ENCODE measurements at places on chromosomes 13 and 19. TPM values are rescaled to one million over a fixed set of nuclear protein-coding genes. Genes with fewer than 3 reads are reported as not detected.

- no peak for DNase-seq
- H3K4me1 ChIP-seq = no peaks in the 10 kb centered on the region
- peak overlapping the region; percentile 8 for H3K27ac ChIP-seq
- H3K36me3 ChIP-seq = no peaks in the 10 kb centered on the region
- H3K4me3 ChIP-seq = no peak overlapping the region
- no peaks in the 10 kb centered on the region for H3K27me3 ChIP-seq
Measured at GRCh38 chr13:65505941-65506340, 1724.2 kb downstream of the PCDH9 start.

GRCh38 chr19:293436-294110, 2.4 kb upstream of the PLPP2 start:
- peaks cover 72% of the 10 kb centered on the region for H3K27me3 ChIP-seq
- no peak for DNase-seq
- peaks cover 18% of the 10 kb centered on the region for H3K4me1 ChIP-seq
- no peak overlapping the region for H3K27ac ChIP-seq

DNA sequence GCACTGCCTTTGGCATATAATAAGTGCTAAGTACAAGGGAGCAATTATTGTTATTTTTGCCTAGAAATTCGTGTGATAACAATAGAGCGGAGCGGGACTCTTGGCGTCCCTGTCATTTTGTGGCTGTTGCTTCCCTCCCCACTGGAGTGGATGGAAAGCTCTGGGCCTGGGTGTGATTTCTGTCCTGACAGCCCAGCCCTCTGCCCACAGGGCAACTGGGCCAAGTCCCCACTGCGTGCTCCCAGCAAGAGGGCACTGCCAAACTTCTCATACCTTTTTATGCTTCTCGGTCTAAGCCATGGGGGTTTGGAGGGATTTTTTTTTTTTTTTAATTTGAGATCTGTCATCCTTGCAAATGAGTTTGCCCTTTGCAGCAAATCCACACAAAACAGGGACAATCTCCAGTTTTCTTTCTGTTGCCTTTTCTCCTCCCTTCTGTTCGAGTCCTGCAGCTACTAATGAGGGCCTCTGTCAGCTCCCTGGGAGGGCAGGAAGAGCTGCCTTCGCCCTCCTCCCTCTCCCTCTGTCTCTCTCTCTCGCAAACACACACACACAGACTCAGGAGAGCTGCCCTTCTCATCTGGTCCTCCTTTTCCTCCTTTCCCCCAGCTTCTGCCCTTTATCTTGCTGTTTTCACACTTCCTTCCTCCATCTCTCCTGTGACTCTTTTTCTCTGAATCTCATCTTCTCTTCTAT, 103.9 kb downstream of the DNAJC15 start:
- no peak overlapping the region for H3K4me3 ChIP-seq
- H3K27ac ChIP-seq = no peak overlapping the region
- no peaks in the 10 kb centered on the region for H3K27me3 ChIP-seq
- H3K4me1 ChIP-seq = peaks cover 30% of the 10 kb centered on the region
- no peaks in the 10 kb centered on the region for H3K36me3 ChIP-seq
- DNase-seq = no peak

DNA sequence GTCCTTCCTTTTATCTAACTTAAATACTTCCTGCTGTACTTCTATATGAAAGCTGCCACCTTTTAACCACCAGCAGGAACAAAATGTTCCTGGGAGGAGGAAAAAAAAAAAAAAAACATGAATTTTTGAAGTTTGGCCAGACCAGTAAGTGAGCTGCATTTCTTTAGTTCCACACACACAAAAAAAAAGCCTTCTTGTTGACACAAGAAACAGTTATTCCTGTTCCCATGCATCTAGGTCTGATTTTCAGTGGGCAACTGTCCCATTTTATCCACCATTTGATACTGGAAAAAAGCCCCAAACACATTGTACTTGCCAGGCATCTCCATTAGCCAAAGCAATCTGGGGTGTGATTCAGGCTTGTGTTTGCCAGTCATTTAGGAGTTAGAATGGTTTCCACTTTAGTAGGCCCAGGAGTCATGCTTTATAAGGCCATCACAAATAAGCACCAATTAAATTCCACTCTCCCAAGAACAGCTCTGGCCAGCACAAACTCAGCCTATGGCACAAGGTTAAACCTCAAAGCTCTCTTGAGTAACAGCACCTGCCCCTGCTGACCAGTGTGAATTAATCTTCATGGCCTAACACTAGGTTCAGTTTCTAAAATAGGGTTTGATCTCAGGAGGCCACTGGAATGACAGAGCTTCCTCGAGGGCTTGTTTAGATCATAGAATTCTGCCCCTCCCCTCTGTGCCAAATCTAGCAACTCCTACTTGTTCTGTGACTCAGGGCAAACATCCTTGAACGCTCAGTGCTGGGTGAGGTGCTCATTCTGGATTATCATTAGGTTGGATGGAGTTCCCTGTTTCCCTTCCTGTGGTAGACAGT, 67.1 kb downstream of the NUFIP1 start:
- H3K36me3 ChIP-seq = no peaks in the 10 kb centered on the region
- H3K27me3 ChIP-seq = peaks cover 8% of the 10 kb centered on the region
- H3K4me3 ChIP-seq = peak overlapping the region; percentile 56
- DNase-seq = no peak
- H3K4me1 ChIP-seq = peaks cover 10% of the 10 kb centered on the region
- H3K27ac ChIP-seq = no peak overlapping the region

DNA sequence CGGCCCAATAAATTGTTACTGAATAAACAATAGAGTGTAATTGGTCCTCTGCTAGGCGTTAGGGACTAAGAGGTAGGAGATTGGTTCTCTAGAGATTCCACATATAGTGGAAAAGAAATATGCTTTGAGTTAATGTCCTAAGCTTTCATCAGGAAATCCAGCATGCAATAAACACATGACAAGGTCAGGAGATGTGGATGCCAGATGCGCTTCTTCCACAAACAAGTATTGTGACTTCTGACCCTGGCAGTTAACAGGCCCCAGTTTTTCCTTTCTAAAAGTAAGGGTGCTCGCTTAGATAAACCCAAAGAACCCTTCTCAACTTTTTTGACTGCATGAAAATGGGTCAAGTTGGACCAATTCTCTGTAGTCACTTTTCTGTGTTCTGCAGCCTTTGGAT, 146.5 kb upstream of the SOX21 start:
- no peak overlapping the region for H3K27ac ChIP-seq
- no peak overlapping the region for H3K4me3 ChIP-seq
- no peak for DNase-seq
- peaks cover 6% of the 10 kb centered on the region for H3K27me3 ChIP-seq
- peaks cover 29% of the 10 kb centered on the region for H3K4me1 ChIP-seq

DNA sequence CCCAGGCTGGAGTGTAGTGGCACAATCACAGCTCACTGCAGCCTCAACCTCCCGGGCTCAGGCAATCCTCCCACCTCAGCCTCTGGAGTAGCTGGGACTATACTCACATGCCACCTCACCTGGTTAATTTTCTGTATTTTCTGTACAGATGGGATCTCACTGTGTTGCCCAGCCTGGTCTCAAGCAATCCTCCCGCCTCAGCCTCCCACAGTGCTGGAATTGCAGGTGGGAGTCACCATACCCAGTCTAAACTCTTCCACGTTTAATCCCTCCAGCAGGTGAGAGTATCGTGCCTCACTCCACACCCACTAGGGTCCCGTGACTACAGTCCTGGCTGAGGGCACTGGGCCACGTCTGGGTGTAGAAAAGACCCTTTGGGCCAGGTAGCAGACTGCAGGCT, 16.5 kb downstream of the BCAT2 start:
- H3K36me3 ChIP-seq = no peaks in the 10 kb centered on the region
- H3K27me3 ChIP-seq = no peaks in the 10 kb centered on the region
- peak overlapping the region; percentile 95 for H3K4me3 ChIP-seq
- peaks cover 22% of the 10 kb centered on the region for H3K4me1 ChIP-seq
- DNase-seq = no peak

Gene ZNF69
- 33.9 TPM for total RNA-seq

DNA sequence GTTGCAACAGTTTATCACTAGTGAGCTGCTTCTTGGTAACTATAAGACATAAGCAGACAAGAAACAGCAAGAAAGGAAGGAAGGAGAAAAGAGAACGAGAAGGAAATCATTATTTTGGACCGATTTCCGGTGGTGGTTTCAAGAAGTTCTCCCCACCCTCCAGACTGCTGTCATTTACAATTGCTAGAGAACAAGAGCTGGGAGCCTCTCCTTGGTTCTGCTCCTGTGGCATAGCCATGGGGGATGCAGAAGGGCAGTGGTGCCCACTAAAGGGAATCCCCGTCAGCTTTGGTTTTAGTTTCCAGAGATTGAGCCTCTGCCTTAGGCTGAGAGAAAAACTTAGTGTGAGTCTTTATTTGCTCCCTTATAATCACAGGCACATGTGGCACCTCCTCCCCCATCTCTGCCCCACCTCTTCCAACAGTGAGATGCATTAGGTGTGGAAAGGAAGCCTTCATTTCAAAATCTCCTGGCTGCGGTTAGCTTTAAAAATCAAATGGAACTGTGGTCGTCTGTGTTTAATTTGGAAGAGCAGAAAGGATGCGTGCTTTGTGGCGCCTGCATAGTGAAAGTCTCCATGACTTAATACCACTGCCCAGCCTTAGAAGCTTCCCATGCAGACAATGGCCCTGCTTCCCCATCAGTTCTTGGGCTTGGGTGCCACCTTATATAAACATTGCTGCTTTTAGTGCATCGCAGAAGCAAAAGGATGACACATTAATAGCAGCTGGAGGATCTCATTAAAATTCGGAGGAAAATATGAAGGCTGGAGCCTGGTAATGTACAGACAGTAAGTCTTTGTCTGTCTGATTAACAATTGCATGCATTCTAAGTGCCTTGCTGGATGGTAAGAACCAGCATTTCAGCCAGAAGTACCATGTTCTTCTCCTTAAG, 25.0 kb downstream of the LRCH1 start:
- no peak for DNase-seq
- H3K27ac ChIP-seq = peak overlapping the region; percentile 50
- H3K4me1 ChIP-seq = peaks cover 66% of the 10 kb centered on the region
- H3K4me3 ChIP-seq = peak overlapping the region; percentile 9
- no peaks in the 10 kb centered on the region for H3K27me3 ChIP-seq

GRCh38 chr19:40594255-40594654, 6.9 kb upstream of the LTBP4 start:
- no peak for DNase-seq
- H3K27me3 ChIP-seq = peaks cover 20% of the 10 kb centered on the region
- peaks cover 49% of the 10 kb centered on the region for H3K4me1 ChIP-seq
- H3K27ac ChIP-seq = no peak overlapping the region
- H3K36me3 ChIP-seq = peaks cover 3% of the 10 kb centered on the region

Gene MCEMP1
- not detected for total RNA-seq
